ENCODE measurements at places on chromosomes 16 and 17.

DNA sequence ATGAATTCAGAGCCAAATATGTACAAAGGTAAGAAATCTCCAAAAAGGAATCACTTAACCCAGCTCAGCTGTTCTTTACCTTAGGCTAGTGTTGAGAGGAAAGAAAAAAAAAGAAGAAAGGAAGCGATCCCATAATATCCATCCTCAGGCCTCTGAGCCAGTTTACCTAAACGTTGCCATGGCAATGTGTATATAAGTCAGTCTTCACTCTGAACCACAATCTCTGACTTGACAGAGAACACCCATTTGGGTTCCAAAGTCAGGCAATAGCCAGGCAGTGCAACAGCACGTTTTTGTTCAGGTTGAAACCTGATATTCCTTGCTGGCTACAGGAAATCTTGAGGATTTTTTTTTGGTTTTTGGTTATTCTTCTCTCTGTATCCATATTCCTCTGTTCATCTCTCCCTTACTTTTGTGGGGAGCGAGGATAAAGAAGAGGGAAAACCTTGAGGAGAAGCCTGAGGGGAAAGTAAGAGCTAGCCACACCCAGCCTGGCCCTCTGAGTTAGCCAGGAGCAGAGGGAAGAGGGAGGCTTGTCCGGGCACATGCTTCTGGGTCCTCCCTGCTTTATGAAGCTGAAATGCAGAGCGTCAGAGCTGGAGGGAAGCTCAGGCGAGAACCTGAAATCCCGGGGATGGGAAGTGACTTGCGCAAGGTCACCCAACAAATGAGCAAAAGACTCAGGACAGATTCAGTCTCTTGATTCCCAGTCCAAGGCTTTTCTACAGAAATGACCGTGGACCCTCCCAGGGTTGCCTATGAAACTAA, 152.7 kb downstream of the SOX9 start:
- DNase-seq, result no peak

GRCh38 chr17:49640556-49640955, 37.3 kb downstream of the SPOP start:
- no peak for DNase-seq

GRCh38 chr17:65025297-65025696, 31.2 kb downstream of the GNA13 start:
- DNase-seq, result no peak

- DNase-seq, result no peak
Measured at GRCh38 chr16:67277294-67277998, 1.9 kb upstream of the PLEKHG4 start.
